ENCODE measurements at places on chromosomes 6 and 20.
A peak's percentile ranks its signal among the peaks of the same experiment; 100 is the strongest.

GRCh38 chr20:41180599-41181333 is 43.4 kb downstream of the PLCG1 start:
- peaks cover 59% of the 10 kb centered on the region for H3K4me1 ChIP-seq
- DNase-seq, result no peak
- no peak overlapping the region for H3K4me3 ChIP-seq
- no peaks in the 10 kb centered on the region for H3K27me3 ChIP-seq
- H3K27ac ChIP-seq, result peak overlapping the region; percentile 89

- H3K4me3 ChIP-seq, result no peak overlapping the region
- DNase-seq, result no peak
- no peaks in the 10 kb centered on the region for H3K27me3 ChIP-seq
Measured at GRCh38 chr20:11001764-11002540, 328.2 kb upstream of the JAG1 start.

DNA sequence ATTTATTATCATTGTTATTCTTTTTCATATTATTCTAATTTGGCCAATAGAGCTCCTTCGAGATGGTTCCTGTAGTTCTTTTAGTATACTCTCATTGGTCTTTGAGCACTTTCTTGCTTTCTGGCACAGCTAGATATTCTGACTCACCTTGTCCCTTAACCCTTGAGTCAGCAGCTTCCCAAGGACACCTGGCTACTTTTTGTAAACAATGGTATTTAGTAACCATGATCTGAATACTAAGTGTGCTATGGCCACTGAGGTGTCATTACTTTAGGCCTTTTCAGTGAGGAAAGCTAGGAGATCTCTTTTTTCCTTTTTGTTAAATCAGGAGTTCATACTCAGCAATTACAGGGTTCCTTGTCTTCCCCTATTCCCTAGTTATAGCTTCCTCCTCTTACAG is 126.5 kb upstream of the CITED2 start:
- no peaks in the 10 kb centered on the region for H3K36me3 ChIP-seq
- H3K4me1 ChIP-seq, result no peaks in the 10 kb centered on the region
- H3K27ac ChIP-seq, result no peak overlapping the region
- no peak overlapping the region for H3K4me3 ChIP-seq

DNA sequence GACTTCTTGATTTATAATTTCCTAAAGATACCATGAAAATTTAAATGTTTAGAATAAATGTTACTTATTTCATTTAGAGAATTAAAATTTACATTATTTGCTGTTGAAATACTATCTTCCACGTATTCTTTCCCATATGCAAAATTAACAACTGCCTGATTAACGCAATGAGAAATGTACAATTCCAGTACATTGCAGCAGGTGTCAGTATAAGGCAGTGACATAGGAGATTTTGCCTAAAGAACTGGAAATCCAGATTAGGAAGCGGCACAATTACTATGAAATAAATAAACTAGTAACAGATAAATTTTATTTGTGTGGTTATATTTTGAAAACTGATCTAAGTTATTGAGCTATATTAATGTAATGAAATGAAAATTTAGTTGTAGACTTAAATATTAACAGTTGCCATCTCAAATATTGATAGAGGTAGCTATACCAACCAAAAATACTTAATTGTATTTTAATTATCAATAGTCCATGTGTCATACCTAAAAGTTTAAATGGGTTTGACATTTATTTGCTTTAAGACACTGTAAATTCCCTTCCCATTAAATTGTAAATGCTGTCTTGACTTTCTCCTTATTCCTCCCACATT is 300.2 kb downstream of the UTRN start:
- H3K36me3 ChIP-seq, result peaks cover 3% of the 10 kb centered on the region
- no peak for DNase-seq
- no peak overlapping the region for H3K4me3 ChIP-seq
- no peaks in the 10 kb centered on the region for H3K27me3 ChIP-seq

DNA sequence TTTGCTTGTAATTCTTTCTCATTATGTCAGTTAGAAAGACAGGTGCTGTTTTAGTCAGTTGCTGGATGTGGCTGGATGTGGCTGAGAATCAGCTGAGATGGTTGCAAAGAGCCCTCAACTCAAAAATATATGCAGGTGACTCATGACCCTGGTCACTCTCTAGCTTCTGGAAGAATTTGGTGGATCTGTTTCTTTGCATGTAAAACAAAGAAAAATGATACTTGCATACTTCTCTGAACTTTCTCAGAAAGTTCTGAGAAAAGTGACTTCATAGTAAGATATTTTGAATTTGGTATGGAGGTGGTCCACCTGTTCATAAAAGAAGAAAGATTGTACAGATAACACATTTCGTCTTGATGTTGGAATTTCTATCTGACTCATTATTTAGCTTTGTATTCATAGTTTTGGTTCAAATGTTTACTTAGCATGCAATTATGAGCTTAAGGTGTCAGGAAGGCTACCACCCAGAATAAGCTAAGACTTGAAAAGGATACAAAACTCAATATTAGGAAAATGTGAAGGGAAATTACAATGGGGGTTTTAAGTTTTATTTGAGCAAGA is 163.2 kb upstream of the OLIG3 start:
- H3K4me1 ChIP-seq, result no peaks in the 10 kb centered on the region
- H3K4me3 ChIP-seq, result no peak overlapping the region
- DNase-seq, result no peak
- no peaks in the 10 kb centered on the region for H3K36me3 ChIP-seq

DNA sequence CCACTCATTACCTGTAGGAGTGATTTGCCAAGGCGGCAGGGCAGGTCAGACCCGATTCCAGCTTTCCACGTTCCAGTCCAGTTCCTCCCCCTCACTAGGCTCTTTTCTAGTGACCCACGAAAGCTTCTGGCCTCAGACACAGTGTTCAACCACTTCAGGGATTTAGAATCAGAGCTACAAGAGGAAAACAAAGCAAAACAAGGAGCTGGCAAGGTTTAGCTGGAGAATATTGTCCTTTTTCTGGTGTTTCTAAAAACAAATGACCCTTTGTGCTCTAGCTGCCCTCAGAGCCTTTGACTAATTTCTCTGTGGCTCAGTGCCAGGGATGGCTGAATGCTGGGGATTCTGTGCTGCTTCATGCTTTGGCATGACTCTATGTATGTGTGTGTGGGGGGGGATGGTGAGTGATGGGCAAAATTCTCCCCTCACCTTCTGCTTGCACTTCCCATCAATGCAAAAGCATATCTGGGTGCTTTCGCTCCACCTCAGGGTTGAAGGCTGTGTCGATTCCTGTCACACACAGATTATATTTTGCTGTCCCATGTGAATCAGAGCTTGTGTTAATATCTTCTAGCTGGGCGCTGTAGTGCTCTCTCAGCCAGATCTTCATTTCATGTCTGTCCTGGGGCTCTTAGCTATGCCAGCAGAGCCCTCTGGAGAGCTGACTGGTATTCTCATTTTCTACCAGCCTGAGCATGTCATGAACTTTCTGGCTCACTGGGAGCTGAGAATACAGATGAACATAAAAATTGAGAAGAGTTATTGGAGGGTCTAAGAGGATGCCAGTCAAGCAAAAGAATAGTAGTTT is 19.3 kb upstream of the NEDD9 start:
- no peaks in the 10 kb centered on the region for H3K36me3 ChIP-seq
- peak overlapping the region; percentile 77 for H3K27ac ChIP-seq
- peak; percentile 45 for DNase-seq
- no peaks in the 10 kb centered on the region for H3K27me3 ChIP-seq

DNA sequence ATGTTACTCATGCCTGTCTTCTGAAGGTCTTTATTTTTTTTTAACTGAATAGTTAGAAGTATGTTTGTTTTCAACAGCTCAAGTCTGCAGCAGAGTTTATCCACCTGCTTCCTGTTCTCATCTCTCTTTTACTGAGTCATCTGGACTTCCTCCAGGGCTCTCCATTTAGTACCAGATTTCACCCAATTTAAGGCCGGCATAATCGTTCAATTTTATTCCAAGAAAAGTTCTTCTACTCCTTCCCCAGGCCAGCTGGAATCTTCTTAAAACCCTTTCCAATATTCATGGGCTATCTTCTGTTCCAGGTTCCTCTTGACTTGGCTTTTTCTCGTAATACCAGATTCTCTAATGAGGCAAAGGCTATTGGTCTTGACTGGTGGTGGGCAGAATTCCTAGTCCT is 79.0 kb upstream of the LAMA2 start:
- H3K27ac ChIP-seq, result peak overlapping the region; percentile 16
- H3K36me3 ChIP-seq, result no peaks in the 10 kb centered on the region
- no peak for DNase-seq
- no peak overlapping the region for H3K4me3 ChIP-seq

DNA sequence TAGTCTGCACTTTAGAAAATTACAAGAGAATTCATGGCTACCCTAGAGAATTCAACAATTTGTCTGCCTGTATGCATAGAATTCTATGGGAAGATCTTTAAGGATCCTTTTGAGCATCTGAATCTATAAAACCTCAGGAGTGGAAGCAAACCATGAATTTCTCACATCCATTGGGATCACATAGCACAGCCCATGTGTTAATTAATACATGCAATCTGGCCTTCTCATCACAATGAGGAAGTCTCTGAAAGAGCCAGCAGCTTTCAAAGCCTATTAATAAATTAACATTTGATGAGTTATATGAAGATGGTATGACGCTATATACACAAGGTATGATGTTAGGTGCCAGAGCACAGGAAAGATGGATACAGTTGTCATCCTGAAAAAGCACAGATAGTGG is 24.7 kb downstream of the NDUFAF4 start:
- no peaks in the 10 kb centered on the region for H3K36me3 ChIP-seq
- H3K4me1 ChIP-seq, result no peaks in the 10 kb centered on the region
- no peaks in the 10 kb centered on the region for H3K27me3 ChIP-seq
- no peak for DNase-seq
- no peak overlapping the region for H3K27ac ChIP-seq

GRCh38 chr6:119348096-119348747 is 1.3 kb downstream of the MAN1A1 start:
- peak overlapping the region; percentile 94 for H3K4me3 ChIP-seq
- no peaks in the 10 kb centered on the region for H3K27me3 ChIP-seq
- peak; percentile 23 for DNase-seq
- peak overlapping the region; percentile 96 for H3K27ac ChIP-seq

DNA sequence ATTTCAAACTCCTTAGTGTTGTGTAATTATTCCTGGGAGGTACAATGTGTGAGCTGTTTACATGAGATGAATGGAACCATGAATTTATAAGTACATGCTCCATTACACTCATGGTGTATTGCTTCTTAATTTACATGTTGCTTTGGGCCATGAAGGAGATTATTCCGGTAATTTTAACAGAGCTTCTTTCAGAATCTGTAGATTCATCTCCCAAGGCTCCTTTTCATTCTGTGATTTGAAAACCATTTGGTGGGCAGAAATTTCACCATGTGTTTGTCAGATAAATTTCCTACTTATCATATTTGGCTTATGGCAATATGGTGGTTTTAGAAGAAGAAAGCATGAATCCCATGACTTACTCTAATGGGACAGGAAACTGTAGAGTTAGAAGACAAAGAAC is 421.6 kb upstream of the EYS start:
- H3K27ac ChIP-seq, result no peak overlapping the region
- no peaks in the 10 kb centered on the region for H3K4me1 ChIP-seq
- H3K4me3 ChIP-seq, result no peak overlapping the region
- no peak for DNase-seq

- peaks cover 11% of the 10 kb centered on the region for H3K27me3 ChIP-seq
- H3K4me3 ChIP-seq, result no peak overlapping the region
- peak; percentile 22 for DNase-seq
- H3K4me1 ChIP-seq, result no peaks in the 10 kb centered on the region
- H3K36me3 ChIP-seq, result no peaks in the 10 kb centered on the region
Measured at GRCh38 chr20:24160563-24161281, 172.1 kb upstream of the GGTLC1 start.

GRCh38 chr6:87897663-87898062 is 150.0 kb upstream of the SPACA1 start:
- no peak overlapping the region for H3K4me3 ChIP-seq
- no peak for DNase-seq
- no peaks in the 10 kb centered on the region for H3K4me1 ChIP-seq
- H3K36me3 ChIP-seq, result no peaks in the 10 kb centered on the region

DNA sequence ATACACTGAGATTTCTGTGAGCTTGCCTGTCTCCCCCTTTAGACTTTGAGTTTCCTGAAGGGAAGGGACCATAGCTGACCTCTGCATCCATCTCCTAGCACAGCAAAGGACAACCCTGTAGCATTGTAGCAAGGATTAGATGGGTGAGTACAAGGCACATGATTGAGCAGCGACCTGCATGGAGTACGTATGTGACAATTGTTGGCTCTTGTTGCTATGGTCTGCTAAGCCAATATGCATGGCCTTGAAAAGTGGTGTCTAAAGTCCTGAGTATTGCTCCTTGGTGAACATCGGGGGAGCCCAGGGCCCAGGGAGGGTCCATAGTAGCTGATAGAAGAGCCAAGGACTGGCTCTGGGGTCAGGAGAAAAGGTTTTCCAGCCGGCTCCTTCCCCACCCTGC is 365.0 kb upstream of the CHD6 start:
- no peaks in the 10 kb centered on the region for H3K4me1 ChIP-seq
- H3K27me3 ChIP-seq, result no peaks in the 10 kb centered on the region
- H3K36me3 ChIP-seq, result no peaks in the 10 kb centered on the region
- H3K4me3 ChIP-seq, result no peak overlapping the region
- no peak overlapping the region for H3K27ac ChIP-seq
- no peak for DNase-seq

DNA sequence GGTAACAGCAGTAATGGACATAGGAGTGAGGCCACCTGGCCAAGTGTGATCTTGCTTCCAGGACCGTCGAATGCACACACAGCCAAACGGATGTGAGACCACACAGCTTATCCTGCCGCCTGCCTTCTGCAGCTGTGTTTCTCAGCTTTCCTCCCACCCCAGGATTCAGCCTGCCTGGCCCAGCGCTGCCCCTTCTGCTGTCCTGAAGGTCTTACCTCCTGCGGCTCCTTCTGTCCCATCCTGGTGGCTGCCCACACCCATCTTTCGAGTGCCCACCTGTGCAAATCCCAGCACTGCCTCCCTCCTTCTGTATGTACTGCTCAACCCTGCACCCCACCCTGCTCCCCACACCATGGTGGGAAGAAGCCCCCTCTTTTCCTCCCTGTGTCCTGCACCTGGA is 49.4 kb upstream of the DACT2 start:
- H3K36me3 ChIP-seq, result no peaks in the 10 kb centered on the region
- H3K4me3 ChIP-seq, result no peak overlapping the region
- DNase-seq, result no peak
- H3K27ac ChIP-seq, result no peak overlapping the region
- peaks cover 74% of the 10 kb centered on the region for H3K27me3 ChIP-seq

GRCh38 chr20:3972161-3972560 is 43.2 kb downstream of the RNF24 start:
- no peaks in the 10 kb centered on the region for H3K27me3 ChIP-seq
- H3K4me1 ChIP-seq, result peaks cover 13% of the 10 kb centered on the region
- H3K27ac ChIP-seq, result no peak overlapping the region
- no peak overlapping the region for H3K4me3 ChIP-seq

GRCh38 chr20:35111141-35111888 is 18.7 kb upstream of the TRPC4AP start:
- DNase-seq, result no peak
- H3K4me1 ChIP-seq, result peaks cover 17% of the 10 kb centered on the region
- H3K27ac ChIP-seq, result peak overlapping the region; percentile 53

Data from left ventricle myocardium inferior (tissue), 1 donor.